SJSA1 (cell line): ENCODE measurements at places on chromosomes 2 and 18.

- H3K27me3 ChIP-seq = no peaks in the 10 kb centered on the region
- DNase-seq = no peak
- peaks cover 49% of the 10 kb centered on the region for H3K36me3 ChIP-seq
- H3K27ac ChIP-seq = no peak overlapping the region
- peaks cover 49% of the 10 kb centered on the region for H3K4me1 ChIP-seq
Observed at GRCh38 chr2:236172255-236173035, 4.3 kb upstream of the GBX2 start.

- H3K36me3 ChIP-seq = no peaks in the 10 kb centered on the region
- H3K27ac ChIP-seq = no peak overlapping the region
- DNase-seq = no peak
Observed at GRCh38 chr18:56756966-56757365, 105.8 kb downstream of the WDR7 start.

- no peak overlapping the region for H3K4me3 ChIP-seq
- H3K27ac ChIP-seq = no peak overlapping the region
- H3K27me3 ChIP-seq = no peaks in the 10 kb centered on the region
- no peak for DNase-seq
Observed at GRCh38 chr2:25419678-25420242, 78.0 kb upstream of the DNMT3A start.

- no peaks in the 10 kb centered on the region for H3K36me3 ChIP-seq
- H3K4me1 ChIP-seq = peaks cover 38% of the 10 kb centered on the region
- 0 out of 2 replicates have a peak overlapping the region, but pooled peaks have one; percentile 2 for H3K27ac ChIP-seq
- DNase-seq = peak; percentile 24
Observed at GRCh38 chr2:222707689-222708273, 36.3 kb downstream of the MOGAT1 start.

GRCh38 chr2:152485954-152486736 lies 151.2 kb downstream of the FMNL2 start:
- H3K36me3 ChIP-seq = no peaks in the 10 kb centered on the region
- H3K27me3 ChIP-seq = no peaks in the 10 kb centered on the region
- no peak overlapping the region for H3K27ac ChIP-seq
- H3K4me1 ChIP-seq = no peaks in the 10 kb centered on the region; the same call in 1 of the 2 replicates

DNA sequence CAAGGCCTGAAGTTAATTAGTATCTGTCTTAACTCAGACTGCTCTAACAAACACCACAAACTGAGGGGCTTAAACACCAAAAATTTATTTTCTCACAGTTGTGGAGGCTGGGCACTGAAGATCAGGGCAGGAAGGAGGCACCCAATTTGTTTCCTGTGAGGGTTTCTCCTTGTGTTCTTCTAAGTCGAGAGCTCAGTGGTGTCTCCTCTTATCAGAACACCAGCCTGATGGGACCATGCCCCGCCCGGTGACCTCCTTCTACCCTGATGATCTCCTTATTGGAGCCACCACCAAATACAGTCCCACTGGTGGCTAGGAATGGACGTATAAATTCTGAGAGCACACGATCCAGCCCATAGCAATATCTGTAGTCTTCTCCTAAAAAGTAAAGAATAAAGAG lies 20.5 kb downstream of the TMEM18 start:
- H3K27ac ChIP-seq = no peak overlapping the region
- no peaks in the 10 kb centered on the region for H3K27me3 ChIP-seq
- no peaks in the 10 kb centered on the region for H3K4me1 ChIP-seq
- DNase-seq = no peak
- H3K4me3 ChIP-seq = no peak overlapping the region

DNA sequence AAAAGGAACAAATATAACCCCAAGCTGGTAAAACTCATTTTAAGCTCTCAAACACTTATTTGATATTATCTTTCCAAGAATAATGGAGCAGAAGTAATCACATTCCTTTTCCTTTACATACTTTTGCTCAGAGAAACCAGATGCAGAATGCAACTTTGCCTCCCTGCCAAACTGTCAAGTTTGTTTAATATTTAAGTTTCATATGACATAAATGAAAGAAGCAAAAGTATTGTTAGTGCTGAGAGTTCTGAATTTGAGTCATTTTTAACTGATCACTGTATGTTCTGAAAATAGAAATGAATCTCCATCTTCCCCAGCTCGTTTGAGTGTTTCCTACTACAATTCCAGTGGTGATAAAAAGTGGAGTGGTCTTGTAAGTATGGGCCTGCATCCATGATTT lies 423.4 kb downstream of the PID1 start:
- no peaks in the 10 kb centered on the region for H3K4me1 ChIP-seq
- H3K36me3 ChIP-seq = no peaks in the 10 kb centered on the region
- no peak overlapping the region for H3K4me3 ChIP-seq
- H3K27ac ChIP-seq = no peak overlapping the region
- DNase-seq = no peak

DNA sequence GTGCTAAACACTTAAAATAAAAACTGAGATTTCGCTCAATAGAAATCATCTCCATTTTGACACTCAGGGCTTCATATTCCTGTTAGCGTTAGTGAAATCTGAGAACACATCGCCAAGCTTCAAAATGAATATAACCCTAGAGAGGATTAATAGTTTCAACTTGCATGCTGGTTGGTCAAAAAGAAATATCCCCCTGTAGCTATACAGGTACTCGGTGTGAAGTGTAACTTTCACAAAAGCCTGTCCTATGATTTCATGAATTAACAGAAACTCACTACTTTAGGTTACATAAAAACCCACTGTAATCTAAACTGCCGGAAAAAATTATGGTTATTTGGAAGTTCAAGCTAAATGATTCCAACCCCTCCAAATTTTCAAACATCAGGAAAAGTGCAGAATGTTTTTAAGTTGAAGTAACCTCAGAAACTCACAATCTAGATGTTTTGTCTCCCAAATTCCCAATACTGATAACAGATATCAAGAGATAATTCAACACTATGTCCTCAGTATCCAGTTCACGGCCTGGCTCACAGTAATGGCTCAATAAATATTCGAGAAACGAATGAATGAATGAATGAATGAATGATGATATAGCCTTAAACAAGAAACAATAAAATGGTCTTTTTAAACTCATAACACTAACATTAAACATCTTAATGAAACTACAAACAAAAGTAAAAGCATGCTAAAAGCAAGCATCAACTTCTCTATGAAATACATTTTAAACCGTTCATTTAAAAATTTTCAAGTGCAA lies 2.5 kb downstream of the TLK1 start:
- no peaks in the 10 kb centered on the region for H3K27me3 ChIP-seq
- no peak for DNase-seq
- H3K36me3 ChIP-seq = peaks cover 10% of the 10 kb centered on the region
- H3K4me3 ChIP-seq = peak overlapping the region; percentile 93

DNA sequence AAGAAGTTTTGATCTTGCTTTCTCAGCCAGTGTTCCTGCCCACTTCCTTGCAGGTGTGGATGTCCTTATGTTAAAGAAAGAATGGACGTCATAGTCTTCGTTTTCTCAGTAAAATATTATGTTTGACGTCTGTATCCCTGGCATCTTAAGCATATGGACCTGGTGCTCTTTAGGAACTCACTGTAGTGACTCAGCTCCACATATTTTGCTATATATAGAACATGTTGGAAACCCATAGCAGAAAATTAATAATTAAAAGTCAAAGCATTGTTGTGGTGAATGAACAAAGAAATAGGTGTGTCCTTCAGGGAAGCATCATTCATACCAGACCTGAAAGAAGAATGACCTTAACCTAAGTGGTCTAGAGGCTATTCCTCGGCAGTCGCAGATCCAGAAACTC lies 196.1 kb downstream of the MCFD2 start:
- no peak overlapping the region for H3K27ac ChIP-seq
- H3K36me3 ChIP-seq = 0 out of 2 replicates have a peak, but pooled peaks cover 8% of the 10 kb centered on the region
- no peaks in the 10 kb centered on the region for H3K27me3 ChIP-seq
- H3K4me1 ChIP-seq = peaks cover 38% of the 10 kb centered on the region
- H3K4me3 ChIP-seq = no peak overlapping the region

- H3K36me3 ChIP-seq = no peaks in the 10 kb centered on the region
- no peak overlapping the region for H3K4me3 ChIP-seq
- no peaks in the 10 kb centered on the region for H3K27me3 ChIP-seq
- DNase-seq = no peak
- no peak overlapping the region for H3K27ac ChIP-seq
Observed at GRCh38 chr2:49982871-49983270, 828.6 kb upstream of the FSHR start.

DNA sequence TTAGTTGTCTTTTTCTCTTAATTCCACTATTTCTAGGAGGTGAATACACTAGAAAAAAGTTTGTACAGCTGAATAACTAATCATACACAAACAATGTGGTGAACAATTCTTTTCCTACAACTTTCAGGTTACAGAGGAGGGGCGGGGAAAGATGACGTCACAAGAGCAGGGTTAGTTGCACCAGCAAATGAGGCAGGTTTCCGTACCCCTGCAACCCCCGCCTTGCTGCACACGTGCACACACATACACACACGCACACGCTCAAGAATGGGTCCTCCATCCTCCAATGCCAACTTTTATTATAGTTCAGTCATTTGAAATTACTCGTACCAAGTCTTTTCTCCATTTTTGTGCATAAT lies 122.8 kb downstream of the ARL4C start:
- no peak overlapping the region for H3K27ac ChIP-seq
- no peak overlapping the region for H3K4me3 ChIP-seq
- H3K27me3 ChIP-seq = no peaks in the 10 kb centered on the region
- no peak for DNase-seq
- no peaks in the 10 kb centered on the region for H3K36me3 ChIP-seq
- peaks cover 16% of the 10 kb centered on the region for H3K4me1 ChIP-seq

GRCh38 chr18:78074400-78075020 lies 824.9 kb downstream of the GALR1 start:
- no peaks in the 10 kb centered on the region for H3K4me1 ChIP-seq
- no peak for DNase-seq
- no peaks in the 10 kb centered on the region for H3K27me3 ChIP-seq
- H3K27ac ChIP-seq = no peak overlapping the region
- H3K4me3 ChIP-seq = no peak overlapping the region

- no peak overlapping the region for H3K27ac ChIP-seq
- no peaks in the 10 kb centered on the region for H3K36me3 ChIP-seq
- H3K27me3 ChIP-seq = peaks cover 16% of the 10 kb centered on the region
- H3K4me3 ChIP-seq = no peak overlapping the region
- DNase-seq = no peak
- H3K4me1 ChIP-seq = no peaks in the 10 kb centered on the region
Observed at GRCh38 chr18:36568487-36568886, 260.3 kb downstream of the TPGS2 start.

DNA sequence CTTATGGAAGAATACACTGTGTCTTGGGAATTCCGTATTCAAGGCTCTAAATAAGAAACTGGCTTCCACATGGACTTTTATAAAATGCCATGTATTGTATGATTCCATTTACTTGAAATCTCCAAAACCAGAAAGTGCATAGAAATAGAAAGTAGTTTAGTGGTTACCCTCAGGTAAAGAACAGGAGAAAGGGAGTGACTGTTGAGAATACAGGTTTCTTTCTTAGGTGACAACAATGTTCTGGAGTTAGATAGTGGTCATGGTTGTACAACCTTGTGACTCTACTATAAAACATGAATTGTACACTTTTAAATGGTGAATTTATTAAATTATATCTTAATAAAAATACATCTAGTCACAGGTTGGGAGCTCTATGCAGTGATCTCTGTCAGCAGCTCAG lies 481.8 kb downstream of the SPAG16 start:
- peak overlapping the region; percentile 80 for H3K27ac ChIP-seq
- no peak for DNase-seq
- H3K4me1 ChIP-seq = peaks cover 24% of the 10 kb centered on the region
- no peak overlapping the region for H3K4me3 ChIP-seq
- no peaks in the 10 kb centered on the region for H3K27me3 ChIP-seq
- no peaks in the 10 kb centered on the region for H3K36me3 ChIP-seq

DNA sequence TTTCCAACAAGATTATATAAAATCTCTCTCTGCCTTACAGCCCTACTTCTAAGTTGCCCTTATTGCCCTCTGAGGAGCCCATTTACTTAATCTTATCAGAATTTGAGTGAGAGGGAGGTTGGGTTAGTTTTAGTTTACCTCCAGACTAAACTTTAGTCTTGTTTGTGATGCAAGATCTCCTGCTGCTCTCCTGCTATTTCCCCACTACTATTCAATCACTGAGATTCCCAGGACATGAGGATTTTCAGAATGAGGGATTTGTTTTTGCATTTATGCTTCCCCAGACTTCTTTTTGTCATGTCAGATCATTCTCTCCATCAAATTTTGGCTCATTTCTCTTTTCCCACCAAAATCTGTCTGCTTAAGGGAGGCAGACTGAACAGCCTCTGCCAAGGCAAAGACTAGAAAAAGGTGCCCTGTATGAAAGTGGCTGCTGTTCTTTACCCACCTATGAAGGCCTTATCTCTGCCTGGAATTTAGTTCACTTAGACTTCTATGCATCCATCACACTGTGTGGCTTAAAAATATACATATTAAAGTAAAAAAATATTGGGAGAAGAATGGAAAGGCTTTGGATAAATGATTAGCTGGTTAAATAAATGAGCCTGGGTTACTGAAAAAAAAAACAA lies 401.3 kb downstream of the PID1 start:
- no peak overlapping the region for H3K27ac ChIP-seq
- H3K36me3 ChIP-seq = no peaks in the 10 kb centered on the region
- no peaks in the 10 kb centered on the region for H3K4me1 ChIP-seq
- DNase-seq = no peak
- no peak overlapping the region for H3K4me3 ChIP-seq

- no peak overlapping the region for H3K27ac ChIP-seq
- no peak overlapping the region for H3K4me3 ChIP-seq
- peaks cover 33% of the 10 kb centered on the region for H3K36me3 ChIP-seq
- H3K27me3 ChIP-seq = no peaks in the 10 kb centered on the region
- H3K4me1 ChIP-seq = peaks cover 27% of the 10 kb centered on the region
- no peak for DNase-seq
Observed at GRCh38 chr18:75203416-75204268, 5.3 kb downstream of the PTGR3 start.

GRCh38 chr2:55175254-55176093 lies 56.6 kb downstream of the CLHC1 start:
- no peak overlapping the region for H3K27ac ChIP-seq
- no peaks in the 10 kb centered on the region for H3K36me3 ChIP-seq
- H3K4me3 ChIP-seq = no peak overlapping the region
- no peak for DNase-seq
- H3K4me1 ChIP-seq = no peaks in the 10 kb centered on the region

- peaks cover 42% of the 10 kb centered on the region for H3K4me1 ChIP-seq
- no peaks in the 10 kb centered on the region for H3K27me3 ChIP-seq
- 0 out of 2 replicates have a peak overlapping the region, but pooled peaks have one; percentile 31 for H3K27ac ChIP-seq
- H3K36me3 ChIP-seq = no peaks in the 10 kb centered on the region
- H3K4me3 ChIP-seq = no peak overlapping the region
Observed at GRCh38 chr2:230687498-230687897, 25.1 kb upstream of the CAB39 start.

DNA sequence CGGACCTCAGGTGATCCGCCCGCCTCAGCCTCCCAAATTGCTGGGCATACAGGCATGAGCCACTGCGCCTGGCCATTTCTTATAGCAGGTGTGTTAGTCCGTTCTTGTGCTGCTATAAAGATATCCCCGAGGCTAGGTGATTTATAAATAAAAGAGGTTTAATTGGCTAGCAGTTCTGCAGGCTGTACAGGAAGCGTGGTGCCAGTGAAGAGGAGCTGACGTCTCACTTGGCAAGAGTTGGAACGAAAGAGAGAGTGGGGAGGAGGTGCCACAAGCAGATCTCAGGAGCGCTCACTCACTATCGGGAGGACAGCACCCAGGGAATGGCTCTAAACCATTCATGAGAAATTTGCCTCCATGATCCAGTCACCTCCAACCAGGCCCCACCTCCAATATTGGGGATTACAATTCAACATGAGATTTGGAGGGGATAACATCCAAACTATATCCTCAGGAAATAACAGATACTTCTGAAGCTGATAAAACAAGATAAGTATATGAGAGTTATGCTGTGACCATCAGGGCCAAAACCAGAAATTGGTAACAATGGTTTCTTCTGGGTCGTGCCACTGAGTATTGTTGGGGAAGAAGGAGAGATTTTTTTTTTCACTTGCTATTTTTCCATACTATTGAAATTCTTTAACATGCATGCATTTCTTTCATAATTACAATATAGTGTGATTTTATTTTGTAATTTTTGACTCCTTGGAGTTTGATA lies 7.4 kb upstream of the RMC1 start:
- no peak overlapping the region for H3K4me3 ChIP-seq
- no peaks in the 10 kb centered on the region for H3K36me3 ChIP-seq
- no peaks in the 10 kb centered on the region for H3K4me1 ChIP-seq
